ENCODE measurements at places on chromosomes 6 and 20.

- no peak for DNase-seq
Observed at GRCh38 chr6:155830531-155830930, 374.9 kb upstream of the NOX3 start.

- no peak for DNase-seq
Observed at GRCh38 chr6:1798965-1799325, 189.2 kb downstream of the FOXC1 start.

DNA sequence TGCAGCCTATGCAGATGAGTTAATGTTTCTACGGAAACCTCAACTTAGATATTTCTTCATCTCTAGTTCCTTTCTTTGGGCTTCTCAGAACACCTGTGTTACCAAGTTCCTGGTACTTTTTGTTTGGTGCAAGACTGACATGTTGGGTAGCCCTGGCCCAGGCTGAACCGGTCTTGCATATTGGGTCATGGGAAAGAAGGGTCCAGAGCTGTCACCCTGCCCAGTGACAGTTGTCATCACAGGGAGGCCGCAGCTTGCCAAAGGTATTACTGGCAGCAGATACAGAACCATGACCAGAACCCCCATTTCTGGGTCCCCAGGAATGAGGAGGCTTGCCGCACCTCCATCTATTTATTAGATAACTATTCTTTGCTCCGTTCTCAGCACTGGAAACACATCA, 40.2 kb downstream of the PDYN start:
- DNase-seq = no peak

DNA sequence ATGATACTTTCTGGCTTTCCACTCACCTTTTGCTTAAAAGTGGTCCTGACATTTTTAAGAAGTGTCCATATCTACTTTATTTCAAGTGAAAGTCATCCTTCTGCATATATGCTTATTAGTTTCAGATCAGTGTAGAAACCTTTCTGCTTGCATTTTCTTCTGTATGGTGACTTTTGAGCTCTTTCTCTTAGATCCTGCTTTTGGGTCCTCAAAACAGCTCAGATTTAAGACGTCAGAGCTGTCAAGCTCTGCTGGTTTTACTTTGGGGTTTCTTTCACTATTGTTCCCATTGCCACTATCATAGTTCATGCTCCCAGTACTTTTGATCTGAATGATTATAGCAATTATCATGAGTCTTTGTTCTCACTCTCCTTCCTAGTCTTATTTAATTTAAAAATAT, 41.7 kb downstream of the BCKDHB start:
- no peak for DNase-seq

DNA sequence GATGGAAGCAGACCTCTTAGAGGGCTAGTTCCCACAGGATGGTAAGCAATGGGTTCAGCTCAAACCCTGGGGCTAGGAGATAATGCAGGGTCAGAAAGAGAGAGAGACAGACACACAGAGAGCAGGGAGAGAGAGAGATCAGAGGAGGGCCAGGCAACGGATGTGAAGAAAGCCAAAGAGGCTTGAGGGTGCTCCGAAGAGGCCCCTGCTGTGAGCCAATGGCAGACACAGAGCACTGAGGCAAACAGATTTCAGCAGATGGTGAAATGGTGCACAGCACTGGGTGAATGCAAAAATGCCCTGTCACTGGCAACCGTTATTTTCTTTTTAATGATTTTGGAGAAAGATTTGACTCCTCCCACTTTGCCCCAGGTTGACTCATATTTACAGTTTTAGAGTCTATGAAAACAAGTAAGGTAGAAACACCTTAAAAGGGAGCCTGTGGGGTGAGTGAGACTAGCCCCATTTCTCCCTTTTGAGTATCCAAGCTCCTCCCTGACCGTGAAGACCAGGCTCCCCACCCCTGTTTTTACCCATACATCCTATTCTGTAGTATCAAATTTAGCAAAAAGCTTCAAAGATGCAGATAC, 840 bp downstream of the DEFB132 start:
- no peak for DNase-seq

Data from skeletal muscle cell (primary cell).